Osteocyte (in vitro differentiated cells): ENCODE measurements at places on chromosomes 2 and 18.

- DNase-seq, result no peak
- no peaks in the 10 kb centered on the region for H3K27me3 ChIP-seq
- H3K4me3 ChIP-seq, result no peak overlapping the region
- peaks cover 6% of the 10 kb centered on the region for H3K36me3 ChIP-seq
Measured at GRCh38 chr2:210598219-210598618, 41.8 kb downstream of the CPS1 start.

DNA sequence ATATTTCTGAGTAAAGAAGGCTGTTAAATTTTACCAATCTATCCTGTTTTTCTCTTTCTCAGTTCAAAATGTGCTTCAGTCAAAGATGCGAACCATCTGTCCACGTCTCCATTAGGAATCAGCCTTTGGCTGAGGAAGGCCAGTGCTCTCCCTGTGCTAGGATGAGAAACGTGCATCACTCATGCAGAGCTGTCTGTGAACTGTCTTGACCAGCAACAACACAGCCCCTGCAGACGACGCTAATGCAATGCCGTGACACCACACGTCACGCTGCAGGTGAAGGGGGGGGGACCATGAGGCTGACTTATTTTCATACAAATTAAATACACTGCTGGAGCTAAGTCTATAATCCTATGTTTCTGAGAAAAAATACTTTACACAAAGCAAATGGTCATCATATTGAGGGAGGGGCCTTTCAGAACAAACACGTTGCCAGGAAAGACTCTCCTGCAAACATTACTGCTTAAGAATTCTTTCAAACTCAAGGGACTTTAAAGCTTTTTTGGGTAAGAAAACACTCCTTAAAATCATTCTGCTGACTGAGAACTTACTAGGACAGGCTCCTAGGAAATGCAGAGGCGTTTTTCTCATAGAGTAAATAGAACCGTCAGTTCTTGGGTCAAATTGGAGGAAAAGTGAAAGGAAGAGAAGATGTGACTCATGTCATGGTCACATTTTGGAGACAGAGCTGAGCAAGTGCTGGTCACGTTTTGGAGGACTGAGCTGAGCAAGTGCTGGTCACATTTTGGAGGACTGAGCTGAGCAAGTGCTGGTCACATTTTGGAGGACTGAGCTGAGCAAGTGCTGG is 97.0 kb downstream of the MBP start:
- H3K4me1 ChIP-seq, result peaks cover 38% of the 10 kb centered on the region
- H3K27ac ChIP-seq, result peak overlapping the region; percentile 6
- no peak overlapping the region for H3K4me3 ChIP-seq
- H3K27me3 ChIP-seq, result no peaks in the 10 kb centered on the region

- H3K4me1 ChIP-seq, result peaks cover 4% of the 10 kb centered on the region
- H3K27ac ChIP-seq, result no peak overlapping the region
- no peaks in the 10 kb centered on the region for H3K27me3 ChIP-seq
- H3K4me3 ChIP-seq, result no peak overlapping the region
Measured at GRCh38 chr2:126368758-126369157, 287.2 kb upstream of the GYPC start.

DNA sequence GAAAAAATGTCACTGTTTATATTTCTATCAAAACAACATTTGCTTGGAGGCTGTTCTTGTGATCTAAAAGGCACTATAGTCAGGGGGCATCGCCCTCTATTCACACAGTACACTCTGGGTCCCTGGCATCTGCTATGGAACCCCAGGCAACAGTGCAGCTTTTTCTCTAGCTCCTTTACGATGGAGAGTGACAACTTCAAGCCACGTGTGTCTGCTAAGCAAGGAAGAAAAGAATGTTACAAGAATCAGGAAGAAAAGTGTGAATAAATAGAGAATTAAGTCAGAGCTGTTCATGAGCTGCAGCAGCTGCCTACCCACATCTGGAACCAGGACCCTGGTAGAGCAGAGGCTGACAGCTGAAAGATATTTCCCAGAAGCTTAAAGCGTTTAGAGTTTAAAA is 11.2 kb downstream of the RND3 start:
- peak overlapping the region; percentile 1 for H3K4me3 ChIP-seq
- peaks cover 59% of the 10 kb centered on the region for H3K36me3 ChIP-seq
- peak overlapping the region; percentile 82 for H3K27ac ChIP-seq
- DNase-seq, result no peak
- peaks cover 97% of the 10 kb centered on the region for H3K4me1 ChIP-seq

DNA sequence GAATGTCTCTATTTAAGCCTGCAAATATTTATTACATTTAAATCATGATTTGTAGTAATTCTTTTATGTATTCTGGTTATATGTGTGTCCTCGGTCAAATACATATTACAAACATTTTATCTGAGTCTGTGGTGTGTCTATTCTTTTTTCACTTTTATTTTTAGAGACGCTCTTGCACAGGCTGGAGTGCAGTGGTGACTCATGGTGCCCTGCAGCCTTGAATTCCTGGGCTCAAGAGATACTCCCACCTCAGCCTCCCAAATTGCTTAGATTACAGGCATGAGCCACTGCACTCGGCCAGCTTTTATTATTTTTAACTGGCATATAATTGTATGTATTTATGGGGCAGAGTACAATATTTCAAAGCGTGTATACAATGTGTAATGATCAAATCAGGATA is 47.5 kb downstream of the ARID5A start:
- DNase-seq, result no peak
- peaks cover 20% of the 10 kb centered on the region for H3K4me1 ChIP-seq
- H3K4me3 ChIP-seq, result no peak overlapping the region
- H3K36me3 ChIP-seq, result peaks cover 9% of the 10 kb centered on the region
- no peaks in the 10 kb centered on the region for H3K27me3 ChIP-seq
- peak overlapping the region; percentile 29 for H3K27ac ChIP-seq

DNA sequence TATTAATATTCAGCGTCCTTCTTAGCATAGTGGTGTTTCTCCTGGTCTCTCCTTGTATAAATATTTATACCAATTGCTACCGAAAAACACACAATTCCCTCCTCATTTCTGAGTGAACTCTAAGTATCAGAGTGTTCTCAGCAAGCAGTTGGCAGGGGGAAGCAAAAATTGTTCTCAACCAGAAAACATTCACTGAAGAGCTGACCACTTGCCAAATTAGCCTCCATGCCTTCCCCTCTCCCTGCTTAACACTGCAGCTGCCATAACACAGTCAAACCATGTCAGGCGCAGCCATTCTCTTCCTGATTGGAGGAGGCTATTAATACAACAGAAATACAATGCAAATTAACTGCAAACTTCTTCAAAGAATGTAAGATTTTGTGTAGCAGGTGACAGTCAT is 105.0 kb downstream of the COL6A3 start:
- peak overlapping the region; percentile 39 for H3K27ac ChIP-seq
- H3K27me3 ChIP-seq, result no peaks in the 10 kb centered on the region
- no peak for DNase-seq
- no peak overlapping the region for H3K4me3 ChIP-seq
- H3K36me3 ChIP-seq, result peaks cover 3% of the 10 kb centered on the region
- H3K4me1 ChIP-seq, result peaks cover 57% of the 10 kb centered on the region
